ENCODE measurements at places on chromosomes 3 and 15.

DNA sequence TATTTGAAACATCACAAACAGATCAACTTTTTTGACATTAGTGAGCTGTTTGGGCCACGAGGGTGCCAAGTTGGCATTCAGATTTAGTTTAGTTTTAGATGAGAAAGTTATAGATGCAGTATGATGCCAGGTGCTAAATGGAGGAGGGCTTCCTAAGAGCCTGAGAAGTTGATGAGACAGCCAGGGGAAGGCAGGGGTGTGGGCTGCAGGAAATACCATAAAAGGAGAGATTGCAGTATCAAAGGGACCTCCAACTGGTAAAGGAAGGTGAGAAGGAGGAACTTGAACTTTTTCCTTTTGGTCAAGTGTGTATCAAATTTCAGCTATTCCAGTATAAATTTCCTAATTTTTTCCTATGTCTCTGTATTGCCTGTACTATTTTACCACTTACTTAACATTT lies 2.0 kb upstream of the TNIK start:
- DNase-seq = peak; percentile 68

DNA sequence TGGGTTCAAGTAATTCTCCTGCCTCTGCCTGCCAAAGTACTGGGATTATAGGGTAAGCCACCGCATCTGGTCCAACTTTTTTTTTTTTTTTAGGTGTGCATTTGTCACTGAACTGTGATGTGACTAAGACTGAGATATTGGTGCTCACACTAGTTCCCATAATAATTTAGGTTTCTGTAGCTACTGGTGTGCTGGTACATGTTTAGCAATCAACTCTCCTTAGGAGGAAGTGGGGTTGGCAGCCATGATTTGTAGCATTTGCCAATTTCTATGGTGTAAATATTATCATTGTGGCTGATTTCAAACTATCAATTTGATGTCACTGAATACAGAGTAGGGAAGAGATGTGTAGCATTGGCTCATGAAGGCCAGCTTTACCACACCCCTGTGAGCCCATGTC lies 372.7 kb downstream of the EDEM1 start:
- no peak for DNase-seq

GRCh38 chr3:13193320-13194284 lies 120.4 kb upstream of the IQSEC1 start:
- DNase-seq = no peak

DNA sequence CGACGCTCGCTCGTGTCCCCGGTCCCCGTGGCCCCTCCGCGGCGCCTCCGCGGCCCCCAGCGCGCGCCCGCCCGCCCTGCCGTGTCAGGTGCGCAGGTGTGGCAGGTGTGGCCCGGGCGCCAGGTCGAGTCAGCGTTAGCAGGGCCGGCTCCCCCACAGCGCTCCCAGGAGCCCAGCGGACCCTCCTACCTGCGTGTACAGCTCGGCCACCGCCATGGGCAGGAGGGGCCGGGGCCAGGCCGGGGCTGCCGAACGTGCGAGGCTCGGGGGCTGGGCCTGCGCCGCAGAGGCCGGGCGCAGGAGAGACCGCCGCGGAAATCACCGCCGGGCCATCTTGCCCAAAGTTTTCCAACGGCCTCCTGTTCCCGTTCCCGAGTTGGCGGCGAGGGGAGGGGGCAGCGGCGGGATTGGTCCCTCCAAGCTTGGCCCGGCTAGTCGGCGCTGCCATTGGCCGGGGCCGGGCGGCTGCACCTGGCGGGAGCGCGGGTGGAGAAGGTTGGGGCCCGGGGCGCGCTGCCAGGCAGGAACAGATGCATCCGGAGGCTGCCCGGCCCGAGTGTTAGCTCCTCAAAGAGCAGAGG lies at the start of gene MYO5C:
Gene MYO5C, minus strand, starts transcription at position 384 of the 581 bp plus-strand sequence. Its CDS starts 168 bp downstream, at position 216.
- DNase-seq = no peak

DNA sequence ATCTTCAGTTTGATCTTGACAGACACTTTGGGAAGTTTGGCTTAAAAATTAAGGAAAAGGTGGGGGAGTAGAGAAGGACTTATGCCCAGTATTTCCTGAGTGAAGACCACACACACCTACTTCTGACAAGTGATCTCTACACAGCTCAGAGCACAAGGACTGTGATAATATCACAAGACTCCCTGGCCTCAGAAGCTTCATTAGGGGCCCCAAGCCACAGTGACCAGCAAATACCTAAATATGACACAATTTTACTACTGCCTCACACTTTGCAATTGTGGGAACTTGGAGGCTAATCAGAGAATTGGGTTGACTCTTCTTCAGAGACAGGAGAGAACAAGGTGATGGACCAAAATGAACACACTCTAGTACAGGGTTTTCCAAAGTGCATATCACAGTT lies 2.6 kb downstream of the ILDR1 start:
- DNase-seq = peak; percentile 58

GRCh38 chr15:51244423-51244869 lies 94.0 kb downstream of the CYP19A1 start:
- peak; percentile 37 for DNase-seq

DNA sequence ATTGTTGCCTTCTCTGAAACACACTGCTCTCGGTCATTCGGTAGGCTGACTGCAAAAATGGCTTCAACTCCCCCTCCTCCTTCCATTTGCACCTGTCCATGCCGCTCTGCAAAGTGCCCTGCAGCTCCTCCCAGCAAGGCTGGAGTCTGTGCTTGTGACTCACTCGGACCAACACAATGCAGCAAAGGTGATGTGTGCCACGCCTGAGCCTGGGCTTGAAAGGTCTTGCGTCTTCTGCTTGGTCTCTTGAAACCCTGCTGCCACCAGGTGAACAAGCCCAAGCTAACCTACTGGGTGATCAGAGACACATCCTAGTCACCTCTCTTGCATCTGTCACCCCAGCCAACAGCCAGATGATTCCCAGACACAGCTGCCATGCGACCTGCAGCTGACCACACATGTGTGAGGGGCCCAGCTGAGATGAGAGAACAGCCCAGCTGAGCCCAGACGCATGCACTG lies 71.1 kb downstream of the MGLL start:
- peak; percentile 83 for DNase-seq

- DNase-seq = no peak
These were observed 48.6 kb downstream of the IMPG2 start for GRCh38 chr3:101271728-101272127.

DNA sequence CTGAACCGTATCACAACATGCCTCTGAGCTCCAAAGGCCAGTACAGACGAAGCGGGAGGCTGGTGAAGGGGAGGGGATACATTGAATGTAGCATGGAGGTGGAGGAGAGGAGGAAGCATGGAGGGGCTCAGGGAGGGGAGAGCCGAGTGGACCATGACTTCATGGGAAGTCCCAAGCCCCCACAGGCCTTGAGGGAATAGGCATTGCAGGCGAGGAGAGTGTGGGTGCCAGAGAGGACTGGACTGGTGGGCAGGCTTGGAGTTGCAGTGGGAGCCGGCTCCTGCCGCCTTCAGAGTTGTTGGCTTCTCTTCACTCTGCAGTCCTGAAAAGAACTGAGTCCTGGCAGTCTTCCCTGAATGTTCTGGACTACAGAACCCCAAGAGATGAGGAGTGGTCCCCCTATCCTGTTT lies 3.3 kb upstream of the RNU6-1 start:
- no peak for DNase-seq

DNA sequence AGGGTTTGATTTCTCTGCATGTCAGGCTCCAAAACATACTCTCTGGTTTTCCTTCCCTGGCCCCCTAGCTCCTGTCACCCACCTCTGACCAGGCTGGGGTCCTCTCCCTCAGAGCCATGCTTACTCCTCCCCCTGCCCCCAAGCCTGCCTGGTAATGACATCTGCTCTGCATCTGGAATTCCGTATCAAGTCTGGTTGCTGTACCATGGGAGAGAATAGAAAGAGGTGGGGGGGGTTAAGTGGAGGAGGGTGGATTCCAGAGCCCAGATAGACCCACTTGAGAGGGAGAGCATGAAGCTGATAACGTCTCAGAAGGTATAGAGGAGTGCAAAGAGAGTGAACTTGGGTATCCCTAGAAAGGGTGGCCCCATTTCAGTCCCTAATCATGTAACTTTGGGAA lies 4.2 kb downstream of the IGDCC4 start:
- no peak for DNase-seq

Data from GM12865 (cell line).